Stimulated activated CD4-positive, alpha-beta T cell treated with anti-CD3 and anti-CD28 coated beads, Interleukin-4, amount 100 ng/mL, for 48 hours (primary cell): ENCODE measurements at places on chromosomes 5 and 9.

DNA sequence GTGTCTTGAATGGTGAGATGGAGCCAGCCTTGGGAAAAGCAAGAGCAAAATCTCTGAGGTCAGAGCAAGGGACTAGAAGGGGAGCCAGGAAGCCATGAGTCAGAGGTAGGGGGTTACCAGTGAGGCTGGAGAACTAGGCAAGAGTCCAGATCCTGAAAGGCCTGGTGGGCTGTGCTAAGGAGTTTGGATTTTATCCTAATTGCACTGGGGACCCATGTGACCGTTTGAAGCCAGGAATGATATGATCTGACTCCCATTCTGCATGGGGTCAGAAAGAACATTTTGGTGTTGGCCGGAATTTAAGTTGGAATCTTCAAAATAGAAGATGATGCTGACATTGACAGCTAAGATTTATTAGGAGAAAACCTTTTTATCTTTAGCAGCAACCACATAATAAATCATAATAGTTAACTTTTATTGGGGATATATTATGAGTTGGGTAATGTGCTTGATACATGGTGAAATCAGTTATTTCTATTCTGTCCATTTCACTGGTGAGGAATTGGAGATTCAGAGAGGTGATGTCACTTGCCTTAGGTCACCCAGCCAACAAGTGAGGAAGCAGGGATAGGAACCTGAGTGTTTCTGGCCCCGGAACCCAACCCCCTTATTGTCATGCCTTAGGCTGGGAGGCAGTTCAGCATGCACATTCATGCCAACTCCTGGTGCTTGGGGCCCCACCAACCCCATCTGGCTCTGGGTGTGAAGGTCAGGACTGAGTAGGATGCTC is 61.5 kb upstream of the RARS1 start:
- DNase-seq, result no peak

DNA sequence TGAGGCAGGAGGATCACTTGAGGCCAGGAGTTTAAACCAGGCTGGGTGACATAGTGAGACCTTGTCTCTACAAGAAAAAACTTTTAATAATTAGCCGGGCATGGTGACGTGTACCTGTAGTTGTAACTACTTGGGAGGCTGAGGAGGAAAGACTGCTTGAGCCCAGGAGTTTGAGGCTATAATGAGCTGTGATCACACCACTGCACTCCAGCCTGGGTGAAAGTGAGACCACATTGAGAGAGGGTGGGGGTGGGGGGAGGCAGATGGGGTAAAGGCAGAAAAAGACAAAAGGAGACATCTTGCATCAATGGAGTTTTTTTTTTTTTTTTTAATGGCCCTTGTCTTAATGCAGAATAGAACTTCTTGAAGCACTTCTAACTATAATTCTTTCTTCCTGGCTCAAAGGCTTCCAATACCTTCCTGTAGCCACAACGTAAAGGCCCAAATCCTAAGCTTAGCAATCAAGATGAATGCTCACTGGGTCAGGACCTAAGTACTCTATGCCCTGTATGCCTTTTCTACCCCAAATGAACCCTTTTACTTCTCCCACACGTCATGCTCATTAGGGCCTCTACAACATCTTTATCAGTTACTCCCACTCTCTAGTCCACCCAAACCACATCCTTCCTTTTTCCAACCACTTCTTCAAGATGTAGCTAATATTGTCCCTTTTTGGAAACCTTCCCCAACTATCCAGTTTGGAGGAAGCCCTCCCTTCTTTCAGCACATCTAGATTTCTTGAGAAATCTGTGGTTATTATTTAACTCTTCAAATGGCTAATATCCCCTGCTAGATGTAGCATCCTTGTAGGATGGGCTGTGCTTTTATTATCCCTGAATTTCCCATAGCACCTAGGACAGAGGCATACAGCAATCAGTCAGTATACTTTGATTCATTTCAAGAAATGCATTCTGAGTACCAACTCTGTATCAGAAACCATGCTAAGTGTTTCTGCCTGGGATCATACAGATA is 40.8 kb downstream of the CSF2 start:
- no peak for DNase-seq

DNA sequence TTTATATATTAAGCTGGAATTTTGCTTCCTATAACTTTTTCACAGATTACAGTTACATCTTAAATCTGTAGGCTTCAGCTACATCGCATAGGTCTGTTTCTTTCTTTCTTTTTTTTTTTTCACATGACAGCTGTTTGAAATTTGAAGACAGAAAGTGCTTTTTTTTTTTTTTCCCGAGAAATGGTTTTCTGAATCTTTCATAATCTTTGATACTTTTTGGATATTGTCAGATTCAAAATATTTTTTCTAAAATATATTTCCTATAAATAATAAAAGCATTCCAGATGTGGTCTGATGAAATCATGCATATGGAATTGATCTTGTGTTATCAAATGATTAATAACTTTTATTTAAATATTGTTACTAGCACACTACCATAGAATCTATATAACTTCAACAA is 212.2 kb downstream of the TAF11L14 start:
- DNase-seq, result no peak

GRCh38 chr9:10146517-10147331 is 466.1 kb downstream of the PTPRD start:
- DNase-seq, result no peak

DNA sequence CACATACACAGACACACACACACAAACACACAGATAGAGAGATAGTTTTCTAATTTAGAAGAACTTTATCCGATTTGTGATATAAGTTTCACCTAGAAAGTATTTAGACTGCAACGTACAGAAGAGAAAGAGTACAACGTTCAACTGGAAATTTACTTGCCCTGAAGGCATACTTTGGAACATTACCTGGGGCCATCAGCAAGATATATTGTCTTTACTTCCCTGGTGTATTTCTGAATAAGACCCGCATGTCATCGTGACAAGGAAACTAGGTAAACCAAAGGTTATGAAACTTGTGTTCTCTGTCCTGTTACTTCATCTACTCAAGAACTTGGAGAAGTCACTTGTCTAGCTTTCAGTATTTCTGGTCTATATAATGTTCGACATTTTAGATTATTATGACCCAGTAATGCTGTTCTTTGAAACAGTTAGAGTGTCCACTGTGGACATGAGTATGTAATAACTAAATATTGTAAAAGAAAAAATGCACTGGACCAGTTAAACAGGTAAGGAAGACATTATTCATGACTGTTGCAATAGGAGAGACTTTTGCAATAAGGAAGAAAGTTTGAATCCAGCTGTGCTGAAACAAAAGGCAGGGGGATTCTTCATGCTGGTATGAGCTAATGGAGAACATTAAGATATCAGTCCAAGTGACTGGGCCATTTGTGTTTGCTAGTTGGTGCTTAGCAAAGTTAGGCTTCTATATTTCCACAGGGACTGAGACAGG is 1791.1 kb downstream of the MAT2B start:
- DNase-seq, result no peak

DNA sequence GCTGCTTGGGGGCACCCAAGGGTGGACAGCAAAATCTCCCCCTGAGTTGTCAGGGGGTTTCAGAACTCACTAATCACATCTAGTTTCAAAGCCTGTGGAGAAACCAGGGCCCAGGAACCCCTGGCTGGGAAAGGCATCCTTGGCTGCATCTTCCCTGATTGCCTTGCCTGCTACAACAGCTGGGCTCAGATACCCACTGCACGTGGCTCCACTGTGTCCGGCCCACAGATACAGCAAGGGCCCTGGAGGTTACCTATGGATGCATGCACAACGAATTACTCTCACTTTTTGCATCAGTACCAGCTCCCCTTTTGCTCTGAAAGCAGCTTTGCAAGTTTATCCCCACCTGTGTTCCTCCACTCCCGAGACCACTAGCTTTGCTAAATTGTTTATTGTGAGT is 55.0 kb downstream of the ATP10B start:
- DNase-seq, result no peak

DNA sequence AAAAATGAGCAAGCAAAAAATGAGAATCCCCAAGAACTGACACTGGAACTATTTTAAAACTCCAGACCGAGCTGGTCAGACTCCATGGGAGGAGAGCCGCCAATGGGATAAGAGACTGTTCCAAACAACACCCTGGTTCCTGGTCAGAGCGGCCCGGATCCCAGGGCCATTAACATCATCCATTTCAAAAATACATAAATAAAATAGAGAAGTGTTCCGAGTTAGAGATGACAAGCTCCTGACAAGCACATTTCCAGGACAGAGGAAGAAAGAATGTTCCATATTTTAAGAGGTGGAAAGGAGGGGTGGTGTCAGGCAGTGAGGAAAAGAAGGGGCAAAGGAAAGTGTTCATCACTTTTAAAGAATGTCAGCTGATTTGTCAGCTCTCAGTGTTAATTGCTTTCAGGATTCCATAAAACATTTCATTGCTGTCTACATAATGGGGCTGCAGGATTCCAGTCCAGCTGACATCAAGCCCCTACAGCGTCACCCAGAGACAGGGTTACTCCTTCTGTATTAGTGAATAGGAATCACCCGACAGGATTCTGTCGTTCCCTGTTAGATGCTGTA is 202.5 kb upstream of the TRIM32 start:
- DNase-seq, result no peak

DNA sequence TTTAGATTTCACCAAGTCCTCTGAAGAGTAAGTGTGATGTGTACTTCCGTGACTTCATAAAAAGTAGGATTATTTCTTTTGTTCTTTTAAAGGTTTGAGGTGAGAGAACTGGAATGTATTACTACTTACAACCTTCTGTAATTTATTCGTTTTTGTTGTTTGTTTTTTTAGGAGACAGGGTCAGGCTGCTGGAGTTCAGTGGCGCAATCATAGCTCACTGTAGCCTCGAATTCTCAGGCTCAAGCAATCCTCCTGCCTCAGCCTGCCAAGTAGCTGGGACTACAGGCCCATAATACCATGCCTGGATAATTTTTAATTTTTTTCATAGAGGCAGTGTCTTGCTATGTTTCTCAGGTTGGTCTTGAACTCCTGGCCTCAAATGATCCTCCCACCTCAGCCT is 68.3 kb upstream of the RETREG1 start:
- no peak for DNase-seq

GRCh38 chr5:43592363-43592762 is 10.6 kb upstream of the NNT start:
- no peak for DNase-seq

- DNase-seq, result no peak
Observed at GRCh38 chr9:124735121-124735520, 36.0 kb downstream of the NR6A1 start.

GRCh38 chr5:34835664-34836063 is 3.3 kb upstream of the TTC23L start:
- DNase-seq, result no peak

GRCh38 chr5:79929095-79929494 is 62.0 kb downstream of the MTX3 start:
- no peak for DNase-seq

- no peak for DNase-seq
Observed at GRCh38 chr5:14186059-14186830, 43.1 kb downstream of the TRIO start.

GRCh38 chr9:100554935-100555401 is 22.9 kb upstream of the CAVIN4 start:
- DNase-seq, result no peak

DNA sequence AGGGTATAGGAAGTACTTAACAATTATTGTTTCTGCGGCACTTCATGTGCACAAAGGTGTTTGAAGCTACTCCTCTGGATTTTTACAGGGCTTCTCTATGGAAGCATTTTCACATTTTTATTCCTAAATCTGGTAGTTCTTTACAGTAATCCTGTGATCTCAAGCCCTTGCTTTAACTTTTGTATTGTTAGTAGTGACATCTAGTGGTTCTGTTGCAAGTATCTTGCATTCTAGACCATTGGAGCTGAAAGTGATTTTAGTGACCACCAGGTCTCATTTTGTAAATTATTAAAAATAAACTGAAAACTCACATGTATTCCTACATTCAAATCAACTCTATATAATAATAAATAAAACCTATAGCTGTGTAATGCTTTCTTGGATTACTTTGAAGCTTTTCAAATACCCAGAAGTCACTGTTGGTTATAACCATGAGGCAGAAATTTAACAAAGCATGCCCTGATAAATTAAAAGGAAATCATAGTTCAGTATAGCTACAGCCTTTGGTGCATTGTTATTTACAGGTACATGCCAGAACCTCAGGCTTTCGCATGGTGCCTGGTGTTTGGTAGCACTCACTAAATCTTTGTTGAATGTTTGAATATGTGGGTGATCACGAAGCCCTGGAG is 18.9 kb downstream of the RPS23 start:
- no peak for DNase-seq

DNA sequence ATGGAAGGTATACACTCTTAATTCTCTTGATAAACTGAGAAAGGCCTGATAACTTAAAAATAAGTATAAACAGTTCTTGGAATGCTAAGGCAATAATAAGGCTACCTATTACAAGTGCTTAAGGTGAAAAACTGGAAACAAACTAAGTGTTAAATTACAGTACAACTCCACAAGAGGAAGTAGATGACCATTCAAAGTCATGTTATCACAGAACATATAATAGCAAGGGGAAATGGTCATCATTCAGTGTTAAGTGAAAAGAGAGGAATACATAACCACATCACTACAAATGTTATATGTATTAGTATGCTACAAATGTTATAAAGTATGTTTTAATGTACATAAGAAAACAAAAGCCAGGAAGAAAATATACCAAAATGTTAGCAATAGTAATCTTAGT is 135.9 kb downstream of the CCDC192 start:
- DNase-seq, result no peak

- DNase-seq, result no peak
Observed at GRCh38 chr5:159763562-159763961, 152.7 kb upstream of the ADRA1B start.

- no peak for DNase-seq
Observed at GRCh38 chr5:149407323-149408251, 28.5 kb upstream of the IL17B start.

DNA sequence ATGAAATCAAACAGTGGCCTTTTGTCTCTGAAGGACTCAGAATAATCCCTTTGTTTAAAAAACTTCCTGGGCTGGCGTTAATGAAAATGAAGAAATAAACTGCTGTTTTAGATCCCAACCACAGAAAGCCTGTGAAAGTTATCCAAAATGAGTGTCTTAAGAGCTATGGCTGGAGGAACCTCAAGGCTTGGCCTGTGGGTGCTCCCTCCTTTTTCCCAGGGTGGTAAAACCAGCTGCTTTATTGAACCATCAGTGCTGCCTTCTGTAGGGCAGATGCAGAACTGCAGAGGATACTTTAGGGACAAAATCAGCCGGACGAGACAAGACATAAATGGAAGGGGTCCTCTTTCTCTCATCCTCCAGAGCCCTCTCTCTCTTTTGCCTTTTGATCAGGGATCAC is 100.9 kb downstream of the SMARCA2 start:
- no peak for DNase-seq

DNA sequence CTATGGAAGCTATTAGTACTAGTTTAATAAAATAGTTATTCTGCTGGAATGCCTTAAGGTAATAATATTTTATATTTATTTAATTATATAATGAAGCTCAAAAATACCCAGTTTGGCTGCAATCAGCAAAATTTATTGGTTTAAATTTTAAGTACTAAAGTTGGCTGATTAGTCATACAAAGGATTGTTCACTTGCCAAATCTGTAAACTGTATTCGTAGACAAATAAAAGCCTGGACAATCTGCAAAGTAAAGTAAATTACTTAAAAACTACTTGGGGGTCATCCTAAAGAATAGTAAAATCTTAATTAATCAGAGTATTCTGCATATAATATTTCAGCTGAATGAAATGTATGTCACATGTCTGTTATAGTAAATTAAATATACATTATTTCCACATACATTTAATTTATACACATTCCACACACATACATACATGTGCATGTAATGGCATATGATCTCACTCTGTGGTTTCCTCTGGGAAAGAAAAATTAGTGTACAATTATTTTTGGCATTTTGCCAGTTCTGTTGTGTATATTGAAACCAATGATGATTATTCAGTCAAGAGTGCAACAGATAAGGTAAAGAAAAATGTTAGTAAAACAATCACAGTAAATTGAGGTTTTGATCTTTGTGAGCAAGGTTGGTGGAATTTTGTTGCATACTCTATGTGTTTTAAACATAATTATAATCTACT is 455.9 kb downstream of the CDH9 start:
- DNase-seq, result no peak
